ENCODE measurements at places on chromosomes 3 and 15.

DNA sequence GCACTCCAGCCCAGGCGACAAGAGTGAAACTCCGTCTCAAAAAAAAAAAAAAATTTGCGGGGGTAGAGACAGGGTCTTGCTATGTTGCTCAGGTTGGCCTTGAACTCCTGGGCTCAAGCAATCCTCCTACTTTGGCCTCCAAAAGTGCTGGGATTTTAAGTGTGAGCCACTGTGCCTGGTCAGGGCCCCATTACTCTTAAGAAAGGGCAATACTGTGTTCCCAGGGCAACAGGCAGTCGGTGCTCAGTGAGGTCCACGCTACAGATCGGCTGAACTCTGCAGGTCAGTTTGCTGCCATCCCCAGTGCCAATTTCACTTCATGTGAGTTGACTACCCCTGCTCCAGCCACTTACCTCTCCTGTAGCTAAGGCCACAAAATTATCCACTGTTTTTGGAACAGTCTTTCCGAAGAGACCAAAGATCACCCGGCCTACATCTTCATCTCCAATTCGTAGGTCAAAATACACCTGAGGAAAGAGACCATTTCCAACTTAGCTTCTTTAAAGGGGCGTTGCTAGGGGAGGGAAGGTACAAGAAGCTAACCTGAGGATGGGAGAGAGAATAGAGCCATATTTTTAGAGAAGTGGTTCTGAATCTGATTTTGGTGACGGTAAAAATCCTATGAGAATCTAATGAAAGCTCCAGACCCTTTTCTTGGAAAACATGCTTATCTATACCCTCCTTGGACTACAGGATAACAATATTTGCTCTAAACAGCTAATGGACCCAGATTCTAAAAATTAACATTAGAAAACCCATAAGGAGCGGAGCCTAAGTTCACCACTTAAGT, 939 bp downstream of the PPIB start:
- ATAC-seq: no peak

DNA sequence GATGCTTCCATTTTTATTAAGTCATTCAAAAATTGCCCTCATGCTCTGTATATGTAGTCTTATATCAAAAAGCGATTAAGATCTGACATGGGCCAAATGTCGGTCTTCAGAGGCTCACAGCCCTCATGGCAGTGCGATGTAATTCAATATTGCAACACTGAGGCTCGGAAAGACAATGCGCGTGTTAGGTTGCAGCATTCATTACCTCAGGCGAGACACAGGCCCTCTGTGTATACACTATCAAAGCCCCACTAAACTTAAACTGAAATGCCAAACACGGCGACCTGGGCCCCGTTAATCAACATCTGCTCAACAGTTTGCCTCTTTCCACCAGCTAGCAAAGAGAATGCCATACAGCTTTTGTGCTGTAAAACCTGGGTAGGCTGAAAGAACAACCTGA, 413.4 kb downstream of the ERC2 start:
- ATAC-seq: no peak

GRCh38 chr3:49899815-49900214, 3.9 kb downstream of the MST1R start:
- ATAC-seq: no peak

- ATAC-seq: no peak
Observed at GRCh38 chr15:101617390-101617965, 34.7 kb downstream of the TM2D3 start.

DNA sequence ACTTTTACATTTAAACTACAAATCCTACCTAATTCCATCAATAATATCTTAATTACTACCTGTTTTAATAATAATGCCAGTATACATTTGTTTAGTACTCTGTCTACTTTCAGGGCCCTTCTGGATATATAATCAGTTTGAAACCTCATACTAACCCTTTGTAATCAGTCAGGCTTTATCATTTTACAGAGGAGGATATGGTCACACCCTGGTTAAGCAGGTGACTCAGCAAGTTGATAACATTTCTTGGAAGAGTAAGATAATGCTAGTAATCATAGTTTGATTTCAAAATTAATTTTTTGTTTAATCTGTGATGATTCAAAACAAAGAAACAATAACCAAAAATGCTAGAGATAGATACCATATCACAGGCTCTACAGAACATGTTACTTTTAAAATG, 208.2 kb upstream of the MANF start:
- ATAC-seq: no peak

DNA sequence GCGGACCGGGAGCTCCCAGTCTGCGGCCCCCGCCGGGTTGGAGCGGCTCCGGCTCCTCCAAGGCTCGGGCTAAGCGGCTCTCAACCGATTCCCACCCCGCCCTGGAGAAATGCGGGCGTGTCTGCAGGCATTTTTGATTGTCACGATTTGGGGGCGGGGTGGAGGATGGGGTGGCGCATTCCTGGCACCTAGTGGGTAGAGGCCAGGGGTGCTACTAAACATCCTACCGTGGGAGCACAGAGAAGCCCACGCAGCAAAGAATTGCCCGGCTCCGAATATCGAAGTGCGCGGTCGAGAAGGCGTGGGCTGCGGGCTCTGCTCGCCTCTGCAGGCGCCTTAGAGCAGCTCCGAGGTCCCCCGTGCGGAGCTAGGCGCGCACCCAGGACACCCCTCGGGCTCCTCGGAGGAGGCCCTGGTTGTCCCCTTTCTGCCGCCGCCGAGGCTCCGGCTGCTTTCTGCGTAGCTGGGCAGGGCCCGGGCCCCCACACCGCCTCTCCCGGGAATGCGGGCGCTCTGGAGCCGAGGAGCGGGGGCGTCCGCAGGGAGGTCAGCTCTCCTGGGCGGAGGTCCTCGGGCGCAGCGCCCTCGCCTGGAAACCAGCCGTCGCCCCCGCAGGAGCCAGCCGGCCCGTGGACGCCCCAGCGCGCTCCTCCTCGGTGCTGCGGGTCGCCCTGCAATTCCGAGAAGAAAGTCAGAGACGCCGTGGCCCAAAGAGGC, 16.5 kb upstream of the LAMP3 start:
- peak; percentile 64 for ATAC-seq

DNA sequence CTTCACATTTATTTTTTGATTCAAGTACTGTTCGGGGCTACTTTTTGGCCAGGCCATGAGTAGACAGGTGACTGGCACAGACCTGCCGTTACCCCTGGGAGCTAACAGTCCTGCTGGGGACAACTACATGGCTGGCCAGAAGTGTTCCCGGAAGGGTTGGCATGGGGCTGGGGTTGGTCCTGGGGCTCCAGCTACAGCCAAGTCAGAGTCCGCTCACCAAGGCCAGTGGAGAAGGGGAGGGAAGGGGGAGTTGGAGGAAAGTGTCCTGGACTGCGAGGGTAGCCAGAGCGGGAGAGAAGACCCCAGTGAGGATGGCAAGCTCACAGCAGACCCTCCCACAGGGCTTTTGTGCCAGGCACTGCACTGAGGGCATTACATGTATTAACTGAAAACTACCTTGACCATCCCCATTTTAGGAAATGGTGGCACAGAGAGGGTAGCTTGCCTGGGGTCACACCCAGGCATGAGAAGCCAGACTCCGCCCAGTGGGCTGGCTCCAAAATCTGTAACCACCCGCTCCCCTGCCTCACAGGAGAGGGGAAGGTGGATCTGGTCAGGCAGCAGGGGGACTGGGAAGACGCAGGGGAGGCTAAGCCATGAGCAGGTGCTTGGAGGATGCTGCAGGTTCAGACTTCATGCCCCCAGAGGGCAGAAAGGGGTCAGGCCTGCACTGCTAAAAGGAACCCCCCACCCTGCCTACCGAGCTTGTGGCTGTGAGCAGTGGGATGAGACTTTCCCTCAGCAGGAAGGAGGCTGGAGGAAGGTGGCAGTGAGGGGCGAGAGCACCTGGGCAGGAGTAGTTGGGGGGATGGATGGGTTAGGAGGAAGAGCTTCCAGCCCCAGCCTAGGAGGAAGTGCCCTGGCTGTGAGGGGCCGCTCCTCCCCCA, 38.3 kb upstream of the ESYT3 start:
- peak; percentile 8 for ATAC-seq

- peak; percentile 15 for ATAC-seq
Observed at GRCh38 chr15:89772932-89773583, 3.1 kb upstream of the MESP2 start.

DNA sequence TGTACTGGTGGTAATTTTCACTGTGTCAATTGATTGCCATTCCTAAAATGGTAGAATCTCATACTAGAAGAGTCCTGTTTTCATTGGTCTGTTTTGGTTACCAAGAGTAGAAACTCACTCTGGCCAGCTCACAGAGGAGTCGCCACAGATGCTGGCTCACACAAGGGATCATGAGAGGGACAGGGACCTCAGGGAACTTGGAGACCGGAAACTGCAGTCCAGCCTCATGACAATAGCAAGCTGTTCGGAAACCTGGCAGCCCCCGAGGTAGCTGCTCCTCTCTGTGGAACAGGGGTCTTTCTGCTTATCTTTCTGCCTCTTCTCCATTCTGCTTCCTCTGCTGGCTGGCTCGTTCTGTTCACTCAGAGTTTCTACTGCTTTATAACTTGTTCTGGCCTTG, 192.9 kb downstream of the PLCL2 start:
- ATAC-seq: no peak

- ATAC-seq: no peak
Observed at GRCh38 chr3:104286645-104287044, 1080.1 kb upstream of the ALCAM start.

- no peak for ATAC-seq
Observed at GRCh38 chr15:33960549-33960935, 7.8 kb upstream of the CHRM5 start.

DNA sequence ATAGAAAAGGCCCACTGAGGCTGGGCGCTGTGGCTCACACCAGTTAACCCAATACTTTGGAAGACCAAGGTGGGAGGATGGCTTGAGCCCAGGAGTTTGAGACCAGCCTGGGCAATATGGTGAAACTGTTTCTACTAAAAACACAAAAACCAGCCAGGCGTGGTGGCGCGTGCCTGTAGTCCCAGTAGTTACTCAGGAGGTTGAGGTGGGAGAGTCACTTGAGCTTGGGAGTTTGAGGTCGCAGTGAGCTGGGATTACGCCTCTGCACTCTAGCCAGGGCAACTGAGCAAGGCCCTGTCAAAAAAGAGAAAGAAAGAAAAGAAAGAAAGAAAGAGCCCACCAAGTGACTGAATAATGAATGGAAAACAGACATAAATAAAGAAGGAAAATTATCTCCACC, 32.0 kb downstream of the TAMM41 start:
- ATAC-seq: no peak

GRCh38 chr15:30905821-30906220, 2.1 kb downstream of the FAN1 start:
- no peak for ATAC-seq

DNA sequence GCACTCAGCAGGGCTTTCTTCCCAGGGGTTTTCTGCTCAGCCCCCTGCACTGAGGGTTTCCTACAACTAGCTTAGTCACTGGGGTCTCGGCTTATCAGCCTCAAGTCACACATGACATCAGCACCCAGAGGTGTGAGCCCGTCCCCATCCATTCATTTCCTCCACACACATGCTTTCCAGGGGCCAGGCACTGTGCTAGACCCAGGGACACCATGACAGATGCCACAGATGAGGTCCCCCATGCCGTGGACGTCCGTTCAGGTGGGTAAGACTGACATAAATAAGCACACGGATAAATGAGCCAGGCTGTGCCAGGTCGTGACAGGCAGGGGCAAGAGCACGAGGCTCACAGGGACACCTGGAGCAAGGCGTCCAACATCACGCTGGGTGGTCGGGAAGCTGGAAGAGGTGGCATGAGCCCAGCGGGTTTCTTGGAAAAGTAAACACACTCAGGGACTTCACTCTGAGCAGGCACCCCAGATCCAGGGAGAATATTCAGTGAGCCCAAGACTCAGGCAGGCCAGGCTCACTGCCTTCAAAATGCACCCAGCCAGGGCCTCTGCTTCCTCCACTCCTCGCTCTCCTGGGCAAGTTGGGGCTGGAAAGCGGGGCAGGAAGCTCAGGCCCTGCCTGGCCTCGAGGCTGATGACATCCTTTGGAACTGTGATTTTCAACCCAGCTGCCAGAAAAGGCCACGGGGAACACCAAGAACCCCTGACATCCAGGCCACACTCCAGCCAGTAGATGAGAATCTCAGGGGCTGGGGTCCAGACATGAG, 139.3 kb downstream of the CHSY1 start:
- peak; percentile 58 for ATAC-seq

DNA sequence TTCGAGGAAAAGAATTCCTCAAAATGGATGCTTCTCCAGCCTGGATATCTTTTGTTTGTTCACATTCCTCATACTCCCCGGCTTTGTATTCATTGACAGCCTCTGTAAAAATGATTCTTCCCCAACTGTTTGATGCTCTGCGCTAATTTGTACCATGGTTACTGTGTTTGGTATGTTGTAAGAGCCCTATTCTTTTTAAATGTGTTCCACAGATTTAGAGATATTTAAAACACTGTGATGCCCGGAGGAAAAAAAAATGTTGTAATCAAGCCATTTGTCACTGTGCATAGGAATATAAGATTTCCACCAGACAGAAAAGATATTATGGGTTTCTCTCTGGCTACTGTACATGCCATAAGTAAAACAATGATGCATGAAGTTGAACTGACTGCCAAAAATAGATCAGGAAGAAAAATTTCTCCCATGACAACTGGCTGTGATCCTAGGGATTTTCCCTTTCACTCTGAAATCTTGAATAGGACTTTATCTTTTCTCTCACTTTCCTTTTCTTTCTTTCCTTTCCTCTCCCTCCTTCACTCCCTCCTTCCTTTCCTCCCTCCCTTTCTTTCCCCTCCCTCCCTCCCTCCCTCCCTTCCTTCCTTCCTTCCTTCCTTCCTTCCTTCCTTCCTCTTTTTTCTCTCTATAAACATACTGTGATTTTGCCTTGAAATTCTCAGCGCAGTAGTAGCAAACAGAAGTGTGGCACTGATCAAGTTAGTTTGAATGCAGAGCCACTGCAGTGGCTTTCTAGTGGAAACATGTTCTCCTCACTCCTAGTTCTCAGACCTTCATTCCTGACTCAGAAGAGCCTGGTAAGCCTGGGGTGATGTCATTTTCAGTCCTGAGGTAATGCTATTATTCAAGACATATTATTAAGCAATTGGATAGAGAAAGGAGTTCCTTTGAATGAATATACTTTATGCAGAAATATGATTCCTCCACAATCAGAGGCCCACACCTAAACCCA, 254.9 kb upstream of the TBL1XR1 start:
- ATAC-seq: peak; percentile 81

- ATAC-seq: no peak
Observed at GRCh38 chr3:54321520-54321919, 199.2 kb downstream of the CACNA2D3 start.

DNA sequence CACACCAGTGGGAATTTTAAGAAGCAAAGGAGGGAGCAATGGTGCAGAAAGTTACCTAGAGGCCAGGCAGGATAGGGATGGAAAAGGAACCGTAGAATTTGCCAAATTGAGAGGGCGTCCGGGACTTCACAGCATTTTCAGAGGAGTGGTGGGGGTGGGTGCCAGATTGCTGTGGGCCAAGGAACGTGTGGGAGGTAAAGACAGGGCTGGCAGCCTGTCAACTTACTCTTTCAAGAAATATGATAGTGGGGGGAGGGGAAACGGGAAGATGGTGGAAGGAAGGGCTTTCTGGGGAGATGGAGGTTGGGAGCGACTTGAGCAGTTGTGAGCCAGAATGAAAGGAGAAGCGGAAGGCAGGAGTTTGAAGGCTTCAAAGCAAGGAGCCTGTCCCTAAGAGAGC, 1.4 kb upstream of the SLC6A11 start:
- no peak for ATAC-seq

GRCh38 chr3:32882603-32883025, 64.8 kb downstream of the TRIM71 start:
- ATAC-seq: no peak

Measured in esophagus mucosa (tissue), 1 donor.